ENCODE measurements at places on chromosomes 7 and 10.

DNA sequence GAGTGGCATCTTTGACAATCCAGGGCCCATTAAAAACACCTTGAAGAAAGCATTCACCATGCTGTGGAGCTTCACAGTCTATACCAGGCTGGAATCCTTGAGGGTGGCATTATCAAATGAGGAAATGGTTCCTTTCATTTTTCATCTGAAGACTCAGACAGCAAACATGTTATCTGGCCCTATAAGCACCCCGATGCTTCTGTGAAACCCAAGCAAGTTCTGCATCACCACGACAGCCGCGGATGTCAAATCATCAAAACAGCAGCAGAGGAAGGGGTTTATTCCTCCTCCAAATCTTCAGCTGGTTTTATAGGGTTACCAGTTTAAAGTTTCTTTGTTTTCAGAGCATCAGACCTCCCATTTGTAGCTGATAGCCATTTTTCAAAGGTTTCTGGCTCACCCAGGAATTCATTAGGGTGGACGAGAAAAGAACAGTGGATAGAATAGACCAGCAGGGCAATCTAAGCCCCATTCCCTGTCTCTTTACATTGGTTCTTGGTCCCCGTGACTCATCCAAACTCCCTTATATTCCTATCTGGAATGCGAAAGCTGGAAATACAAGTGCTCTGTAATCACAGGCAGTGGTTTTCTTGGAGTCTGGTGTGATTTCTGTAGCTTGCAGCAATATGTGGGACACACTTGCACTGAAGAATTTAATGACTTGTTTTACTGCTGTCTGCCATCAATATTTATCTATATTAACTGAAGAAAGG lies 217.9 kb downstream of the SKAP2 start:
- DNase-seq: no peak

DNA sequence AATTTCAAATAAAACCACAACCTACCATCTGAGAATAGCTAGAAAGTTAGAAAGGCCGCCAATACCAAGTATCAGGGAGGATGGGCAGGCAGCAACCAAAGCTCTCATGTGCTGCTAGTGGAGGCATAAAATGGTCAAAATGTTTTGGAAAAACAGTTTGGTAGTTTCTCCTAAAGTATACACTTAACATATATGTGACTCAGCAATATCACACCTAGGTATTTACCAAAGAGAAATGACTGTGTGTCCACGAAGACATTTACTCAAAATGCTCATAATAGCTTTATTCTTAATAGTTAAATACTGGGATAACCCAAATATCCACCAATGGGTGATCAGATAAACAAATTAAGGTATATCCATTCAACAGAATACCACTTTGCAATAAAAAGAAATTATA lies 14.3 kb downstream of the RHEB start:
- DNase-seq: no peak

DNA sequence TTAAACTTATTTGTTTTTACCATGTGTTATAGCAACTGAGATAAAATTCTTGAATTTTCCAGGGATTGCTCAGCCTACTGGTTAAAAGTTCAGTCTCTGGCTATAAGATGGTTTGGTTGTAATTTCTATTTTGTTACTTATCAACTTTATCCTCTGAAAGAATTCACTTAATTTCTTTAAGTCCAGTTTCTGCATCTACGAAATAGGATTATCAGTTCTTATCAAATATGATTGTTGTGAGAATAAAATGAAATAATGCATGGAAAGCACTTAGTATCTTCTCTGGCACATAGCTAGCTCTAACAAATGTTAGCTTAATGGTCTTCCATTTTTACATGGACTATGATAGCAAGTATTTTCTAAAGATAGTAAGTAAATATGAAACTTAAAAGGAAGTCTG lies 53.3 kb downstream of the SEMA3D start:
- DNase-seq: no peak

GRCh38 chr10:86635402-86635801 lies 18.9 kb upstream of the OPN4 start:
- DNase-seq: no peak

DNA sequence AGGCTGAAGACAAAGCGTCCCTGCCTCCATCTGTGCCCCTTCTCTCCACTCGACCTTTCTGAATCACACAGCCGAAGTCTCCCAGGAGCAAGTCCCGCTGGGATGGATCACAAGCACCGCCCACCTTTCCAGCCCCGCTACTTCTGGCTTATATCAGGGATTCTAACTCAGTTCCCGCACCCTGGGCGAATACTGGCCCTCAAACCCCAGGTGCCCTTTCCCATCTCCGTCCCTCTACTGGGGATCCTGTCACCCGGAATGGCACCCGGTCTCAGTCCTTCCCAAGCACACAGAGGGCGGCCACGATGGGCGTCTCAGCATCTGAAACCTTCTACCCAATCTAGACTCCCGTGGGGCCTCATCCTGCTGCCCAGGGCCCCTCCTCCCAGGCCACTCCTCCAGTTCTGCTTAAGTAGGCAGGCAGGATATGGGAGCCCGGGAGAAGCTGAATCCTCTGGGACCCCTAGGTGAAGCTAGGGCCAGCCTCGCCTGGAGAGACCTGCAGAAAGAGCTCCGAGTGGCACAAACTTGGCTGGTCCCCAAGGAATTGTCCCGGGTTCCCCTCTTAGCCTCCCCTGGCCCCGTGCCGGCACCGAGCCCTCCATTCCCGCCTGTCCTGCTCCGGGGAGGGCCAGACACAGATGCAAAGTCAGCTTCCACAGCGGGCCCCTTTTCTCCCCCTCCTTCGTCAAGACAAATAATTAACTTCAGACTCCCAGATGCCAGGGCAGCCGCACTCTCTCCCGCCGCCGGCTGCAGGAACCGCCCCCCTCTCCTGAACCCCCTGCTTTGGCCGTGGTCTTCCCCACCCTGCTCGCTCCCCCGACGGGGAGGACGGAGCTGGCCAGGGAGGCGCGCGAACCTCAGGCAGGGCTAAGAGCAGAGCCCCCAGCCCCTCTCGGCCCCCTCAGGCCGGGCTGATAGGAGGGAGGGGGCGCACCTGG lies 612 bp downstream of the KCP start:
- no peak for DNase-seq

DNA sequence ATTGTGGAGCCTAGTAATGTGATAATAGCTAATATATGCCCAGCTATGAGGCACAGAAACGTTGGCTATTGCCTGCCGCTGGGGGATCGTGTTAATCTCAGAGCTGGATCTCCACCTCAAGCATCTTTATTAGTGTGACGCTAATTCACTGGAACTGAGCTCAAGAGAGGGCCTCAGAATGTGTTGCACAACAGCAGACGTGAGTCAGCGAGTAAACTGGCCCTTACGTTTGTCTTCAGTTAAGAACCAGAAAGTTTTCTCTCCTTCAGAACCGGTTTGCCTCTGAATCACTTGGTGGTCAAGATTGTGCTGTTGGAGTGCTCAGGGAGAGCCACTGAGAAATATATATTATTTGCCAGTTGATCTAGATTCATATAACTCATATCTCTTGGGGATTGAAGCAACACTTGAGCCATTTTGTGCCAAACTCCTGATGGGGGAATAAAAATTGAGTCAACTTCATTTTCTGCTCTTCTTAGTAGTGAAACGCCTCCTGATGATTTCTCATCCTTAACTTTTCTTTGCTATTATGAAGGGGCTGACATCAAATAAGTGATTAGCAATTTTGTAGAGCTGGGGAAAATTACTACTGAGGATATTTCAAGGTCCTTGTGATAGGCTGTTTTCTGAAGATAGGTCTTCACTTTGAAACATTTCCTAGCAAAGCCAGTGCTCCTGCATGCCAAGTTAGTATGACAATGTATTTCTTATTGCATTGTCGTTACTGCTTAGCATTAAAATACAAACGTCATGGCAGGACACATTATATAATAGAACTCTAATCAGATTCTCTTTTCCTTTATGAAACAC lies 22.3 kb downstream of the BZW2 start:
- DNase-seq: no peak

- peak; percentile 26 for DNase-seq
Measured at GRCh38 chr10:120336911-120337540, 120.0 kb upstream of the PLPP4 start.

DNA sequence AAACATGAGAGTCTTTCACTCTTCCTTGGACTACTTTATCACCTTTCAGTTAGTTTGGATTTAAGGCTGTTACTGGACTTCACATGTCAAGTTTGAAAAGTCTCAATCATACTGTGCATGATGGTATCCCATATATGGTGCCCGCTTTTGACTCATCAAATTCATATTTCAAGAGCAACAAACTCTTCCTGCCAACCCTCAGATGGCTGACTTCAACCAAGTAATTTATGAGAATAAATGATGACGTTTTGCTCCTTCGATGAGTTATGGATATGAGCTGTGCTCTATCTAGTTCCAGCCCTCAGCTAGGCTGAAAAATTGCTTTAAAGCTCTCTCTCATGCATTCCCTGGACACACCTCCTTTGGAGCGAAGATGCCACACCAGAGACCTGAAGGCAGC lies 110.3 kb upstream of the RSU1 start:
- DNase-seq: no peak

DNA sequence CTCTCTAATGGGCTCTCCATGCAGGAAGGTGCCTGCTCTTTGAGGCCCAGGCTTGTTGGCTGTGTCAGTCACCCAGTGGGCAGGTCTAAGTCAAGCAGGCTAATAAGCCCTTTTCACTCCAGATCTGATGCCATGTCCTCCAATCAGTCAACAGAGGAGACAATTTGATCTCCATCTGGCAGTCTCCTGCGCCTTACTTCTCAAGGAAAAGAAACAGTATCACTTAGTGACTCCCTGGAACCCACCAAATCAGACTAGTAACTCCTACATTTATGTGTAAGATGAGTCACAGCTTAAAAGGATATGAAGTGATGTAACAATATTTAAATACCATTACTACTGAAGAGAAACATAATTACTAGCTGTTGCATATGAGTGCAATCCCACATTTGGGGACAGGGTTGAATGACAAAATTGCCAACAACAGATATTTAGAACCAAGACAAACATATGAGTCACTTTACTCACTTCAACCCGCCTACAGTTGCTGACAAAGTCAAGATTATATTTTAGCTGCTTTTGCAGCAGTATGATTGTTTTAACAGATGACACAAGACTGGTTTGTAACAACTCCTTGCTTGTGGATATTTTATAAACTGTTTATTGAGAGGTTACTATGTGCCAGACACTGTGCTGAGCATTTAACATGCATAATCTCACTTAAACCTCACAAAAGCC lies 72.1 kb downstream of the USP6NL start:
- DNase-seq: no peak

GRCh38 chr7:107530751-107531150 lies 33.0 kb downstream of the COG5 start:
- no peak for DNase-seq

DNA sequence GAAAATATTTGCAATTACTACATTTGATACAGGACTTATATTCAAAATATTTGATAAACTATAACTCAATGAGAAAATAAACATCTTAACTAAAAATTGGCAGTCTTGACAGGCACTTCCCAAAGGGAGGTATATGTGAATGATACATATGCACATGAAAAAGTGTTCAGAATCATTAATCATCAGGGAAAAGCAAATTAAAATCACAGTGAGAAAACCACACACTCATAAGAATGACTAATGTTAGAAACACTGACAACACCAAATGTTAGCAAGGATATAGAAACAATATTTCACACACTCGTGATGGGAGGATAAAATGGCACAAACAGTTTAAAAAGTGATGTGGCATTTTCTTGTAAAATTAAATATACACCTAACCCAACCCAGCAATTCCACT lies 4.1 kb upstream of the VPS26A start:
- no peak for DNase-seq

- DNase-seq: no peak
Measured at GRCh38 chr7:50782375-50783208, at the start of gene GRB10. Gene GRB10 (minus strand): TSS chr7:50782896. CDS start chr7:50732322, 50,574 bp downstream.

DNA sequence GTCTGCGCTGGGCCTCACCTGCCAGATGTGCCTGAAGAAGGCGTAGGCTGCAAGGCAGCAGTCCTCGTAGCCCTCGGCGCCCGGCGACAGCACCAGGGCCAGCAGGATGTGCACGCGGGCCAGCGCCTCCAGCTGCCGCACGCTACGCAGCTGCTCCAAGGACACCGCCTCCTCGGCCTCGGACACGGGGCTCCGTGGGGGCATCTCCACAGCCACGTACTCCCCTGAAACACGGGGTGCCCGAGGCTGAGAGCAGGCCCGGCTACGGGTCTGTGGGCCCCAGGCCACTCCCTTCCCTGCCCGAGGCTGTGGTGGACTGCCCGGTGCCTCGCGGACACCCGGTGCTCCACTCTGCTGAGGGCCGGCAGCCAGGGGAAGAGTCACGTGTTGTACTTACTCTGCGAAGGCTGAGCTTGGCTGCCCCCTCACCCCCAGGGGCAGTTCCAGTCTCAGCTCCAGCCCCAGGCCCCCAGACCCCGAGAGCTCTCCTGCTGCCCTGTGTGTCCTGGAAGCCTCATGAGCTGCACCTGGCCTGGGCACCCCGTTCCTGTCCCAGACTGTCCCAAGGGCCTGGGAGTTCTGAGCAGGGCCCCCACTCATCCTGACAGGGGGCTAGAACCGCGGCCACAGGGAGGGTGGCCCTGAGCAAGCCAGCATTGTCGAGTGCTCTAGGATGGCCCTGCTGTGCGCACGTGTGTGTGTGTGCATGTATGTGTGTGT lies 62.8 kb downstream of the CFAP46 start:
- no peak for DNase-seq

- no peak for DNase-seq
Measured at GRCh38 chr7:26705567-26705966, 158.8 kb downstream of the SKAP2 start.

GRCh38 chr10:125260260-125260659 lies 99.9 kb upstream of the CTBP2 start:
- no peak for DNase-seq

DNA sequence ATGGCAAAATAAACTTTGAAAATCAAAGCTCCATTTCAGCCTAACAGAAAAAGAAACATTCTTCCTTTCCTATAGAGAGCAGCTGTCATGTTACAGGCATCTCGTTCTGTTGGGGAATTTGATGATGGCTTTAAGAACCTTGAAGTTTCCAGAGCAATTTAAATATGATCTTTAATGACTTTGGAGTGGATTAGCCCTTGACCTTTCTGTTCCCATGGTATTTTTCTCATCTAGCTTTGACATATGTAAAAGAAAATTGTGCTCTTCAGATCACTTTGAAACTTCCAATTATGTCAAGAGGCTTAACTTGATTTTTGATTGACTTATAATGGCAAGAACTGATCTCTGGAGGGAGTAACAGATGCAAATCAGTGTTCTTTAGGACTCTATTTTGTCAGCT lies 157.6 kb upstream of the SEMA3E start:
- no peak for DNase-seq

All from GM20000 (cell line).